ENCODE measurements at places on chromosomes 4 and X.

- DNase-seq: no peak
Measured at GRCh38 chr4:89100853-89101252, 10.5 kb upstream of the TIGD2 start.

DNA sequence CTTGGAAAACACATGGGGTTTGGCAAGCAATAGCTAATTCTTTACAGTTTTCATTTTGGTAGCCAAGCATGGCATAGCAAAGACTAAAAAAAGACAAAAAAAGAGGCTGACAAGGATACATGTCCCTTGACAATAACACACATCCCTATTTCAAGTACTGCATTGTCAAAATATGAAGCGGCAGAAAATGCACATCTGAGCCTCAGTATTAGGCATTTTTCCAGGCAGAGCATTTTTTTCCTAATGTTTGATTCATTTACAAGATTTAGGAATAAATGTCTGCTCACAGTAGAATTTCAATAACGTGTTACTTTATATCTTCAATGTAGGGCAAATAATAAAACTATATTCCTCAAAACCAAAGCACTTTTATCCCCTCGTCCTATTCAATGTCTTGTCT is 216.3 kb upstream of the PCDH18 start:
- DNase-seq: no peak

DNA sequence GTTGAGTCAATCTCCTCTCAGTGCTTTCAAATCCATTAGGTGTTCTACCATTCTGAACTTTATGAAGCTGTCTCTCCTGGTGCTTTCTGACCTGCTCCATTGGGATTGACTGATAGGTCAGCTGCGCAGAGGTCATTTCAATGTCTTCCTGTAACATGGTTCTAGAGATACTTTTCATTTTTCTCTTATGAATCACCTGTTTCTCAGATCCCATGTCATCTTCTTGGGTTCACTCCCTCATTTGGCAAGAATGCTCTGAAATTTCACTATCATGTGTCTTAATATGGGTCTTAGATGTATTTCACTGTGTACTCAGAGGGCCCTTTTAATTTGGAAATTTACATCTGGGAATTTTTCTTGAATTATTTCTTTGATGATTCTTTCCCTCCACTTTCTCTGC is 13.8 kb upstream of the PGM2 start:
- no peak for DNase-seq

- no peak for DNase-seq
Measured at GRCh38 chr4:116342143-116342542, 743.2 kb downstream of the TRAM1L1 start.

- no peak for DNase-seq
Measured at GRCh38 chr4:53601251-53601764, 10.0 kb upstream of the LNX1 start.

DNA sequence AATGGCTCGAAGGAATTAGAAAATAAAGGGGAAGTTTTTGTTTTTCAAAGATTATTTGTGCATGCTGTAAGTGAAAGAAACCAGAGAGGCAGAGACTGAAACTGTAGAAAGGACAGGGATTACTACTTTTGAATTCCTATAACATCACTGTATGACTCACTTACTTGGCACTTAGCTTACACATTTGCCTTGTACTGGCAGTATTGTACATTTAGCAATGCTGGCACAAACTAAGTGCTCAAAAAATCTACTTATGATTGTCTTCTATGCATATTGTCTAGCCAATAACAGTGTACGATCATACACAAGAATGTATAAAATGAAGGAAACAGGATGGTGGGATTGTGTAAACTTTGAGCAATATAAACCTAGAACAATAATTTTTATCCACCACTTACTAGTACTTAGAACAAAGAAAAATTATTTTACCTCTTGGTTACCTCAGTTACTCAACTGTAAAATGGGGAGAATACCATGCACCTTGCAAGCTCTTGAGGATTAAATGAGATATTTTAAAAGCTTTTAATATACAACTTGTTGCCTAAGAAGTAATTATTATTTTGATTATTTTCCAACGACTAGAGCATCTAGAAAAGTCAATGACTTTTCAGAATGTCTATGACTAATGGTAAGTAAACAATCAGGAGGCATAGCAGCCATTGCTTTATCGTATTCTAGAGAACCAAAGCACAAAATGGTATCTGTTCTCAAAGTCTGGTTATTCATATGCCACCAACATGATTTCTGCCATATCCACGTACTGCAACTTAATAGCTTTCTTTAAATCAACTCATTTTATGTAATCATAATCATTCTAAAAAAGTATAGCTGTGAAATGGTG is 4.7 kb downstream of the FAM120C start:
- no peak for DNase-seq

DNA sequence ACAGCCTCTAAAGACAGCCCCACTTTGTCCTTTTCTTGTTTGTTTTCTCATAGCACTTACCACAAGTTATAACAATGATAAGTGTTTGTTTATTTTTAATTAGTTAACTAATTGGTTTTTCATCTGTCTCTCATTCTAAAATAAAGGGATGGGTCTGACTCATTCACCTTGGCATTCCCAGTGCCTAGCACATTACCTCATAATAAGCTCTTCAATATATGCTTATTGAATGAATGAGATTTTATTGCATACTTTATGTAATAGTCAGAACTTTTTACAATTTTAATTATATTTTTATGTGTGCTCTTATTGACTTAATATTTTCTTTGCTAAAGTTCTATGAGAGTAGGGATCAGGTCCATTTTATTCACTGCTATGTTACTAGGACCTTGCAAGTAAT is 22.8 kb upstream of the PRKG2 start:
- DNase-seq: no peak

DNA sequence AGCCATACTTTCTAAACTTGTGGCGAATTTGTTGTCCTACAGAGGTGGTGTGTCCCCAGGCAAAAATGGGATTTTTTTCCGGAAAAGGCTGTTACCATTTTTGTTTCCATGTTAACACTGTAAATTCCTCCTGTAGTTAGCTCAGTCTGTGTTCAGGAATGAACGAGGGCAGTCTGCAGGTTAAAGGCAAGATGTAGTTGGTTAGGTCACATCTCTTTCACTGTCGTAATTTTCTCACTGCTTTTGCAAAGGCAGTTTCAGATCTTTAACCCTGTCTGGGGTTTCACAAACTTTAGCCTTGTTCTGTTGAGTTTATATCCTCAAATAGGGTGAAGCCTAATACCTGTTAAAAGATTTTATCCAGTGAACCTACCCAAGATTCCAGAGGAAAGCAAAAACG is 50.5 kb upstream of the PUDP start:
- no peak for DNase-seq

DNA sequence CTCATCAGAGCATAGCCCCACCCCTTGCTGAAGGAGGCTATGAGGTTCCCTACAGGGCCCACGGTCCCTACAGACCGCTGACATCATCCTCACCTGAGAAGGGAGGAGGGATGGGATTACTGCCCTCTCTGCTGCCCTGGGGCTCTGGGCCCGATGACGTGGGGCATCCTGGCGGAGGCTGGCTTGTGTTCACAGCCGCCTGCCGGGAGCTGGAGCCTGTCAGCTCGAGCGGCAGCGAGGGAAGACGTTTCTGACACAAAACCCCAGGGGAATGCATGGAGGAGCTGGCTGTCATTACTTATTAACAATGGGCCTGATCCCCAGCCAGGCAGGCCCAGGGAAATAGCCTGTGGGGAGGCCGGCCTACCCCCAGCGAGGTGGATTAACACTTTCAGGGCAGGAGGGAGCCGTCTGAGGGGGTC is 106.6 kb upstream of the ATP6AP2 start:
- peak; percentile 20 for DNase-seq

DNA sequence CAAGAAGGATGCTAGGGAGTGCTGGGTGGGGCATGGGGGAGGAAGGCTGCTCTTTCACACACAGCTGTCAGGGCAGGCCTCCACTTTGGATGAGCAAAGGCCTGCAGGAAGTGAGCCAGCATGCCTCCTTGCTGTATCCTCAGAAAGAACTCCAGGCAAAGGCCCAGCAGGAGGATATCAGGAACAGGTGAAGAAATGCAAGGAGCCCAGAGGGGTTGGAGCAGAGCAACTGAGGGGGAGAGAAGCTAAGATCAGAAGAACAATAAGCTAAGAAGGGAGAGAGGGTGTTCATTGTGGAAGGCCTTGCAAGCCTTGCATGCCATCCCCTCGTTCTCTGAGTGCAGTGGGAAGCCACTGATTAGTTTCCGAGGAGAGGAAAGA is 115.1 kb downstream of the CAMK2D start:
- DNase-seq: no peak

GRCh38 chr4:150371869-150372268 is 210.1 kb upstream of the MAB21L2 start:
- DNase-seq: no peak

DNA sequence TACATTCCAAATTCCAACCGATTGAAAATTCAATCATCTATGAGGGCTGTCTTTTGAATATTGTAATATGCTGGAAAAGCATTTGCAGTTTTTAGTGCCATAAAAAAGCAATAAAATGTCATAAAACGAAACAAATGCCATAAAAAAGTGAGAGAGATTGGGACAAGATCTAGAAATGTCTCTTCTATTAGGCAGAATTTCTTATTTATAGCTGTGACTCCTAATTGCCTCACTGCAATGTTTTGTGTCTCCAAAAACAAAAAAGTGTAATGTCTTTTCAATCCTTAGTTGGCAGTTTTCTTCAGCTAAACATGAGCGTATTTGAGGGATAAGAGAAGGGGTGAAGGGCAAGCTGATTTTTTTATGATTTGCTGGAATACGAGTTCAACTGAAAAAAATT is 153.9 kb downstream of the NAF1 start:
- DNase-seq: no peak

DNA sequence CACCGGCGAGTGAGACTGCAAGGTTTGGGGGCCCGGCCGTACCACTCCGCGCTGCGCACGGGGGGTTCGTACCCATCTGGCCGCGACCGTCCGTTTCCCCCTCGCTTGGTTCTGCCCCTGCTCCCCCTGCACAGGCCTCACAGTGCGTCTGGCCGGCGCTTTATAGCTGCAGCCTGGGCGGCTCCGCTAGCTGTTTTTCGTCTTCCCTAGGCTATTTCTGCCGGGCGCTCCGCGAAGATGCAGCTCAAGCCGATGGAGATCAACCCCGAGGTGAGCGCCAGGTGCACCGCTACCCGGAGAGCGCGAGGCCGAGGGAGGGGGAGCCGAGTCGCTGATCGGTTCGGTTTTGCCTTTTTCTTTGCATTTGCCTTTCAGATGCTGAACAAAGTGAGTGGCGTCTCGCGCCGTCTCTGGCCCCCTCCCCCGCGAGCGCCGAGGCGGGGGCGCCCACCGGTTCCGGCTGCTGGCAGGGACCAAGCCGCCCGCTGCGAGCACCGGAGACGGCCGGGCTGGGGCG is at the start of gene UCHL1:
Gene UCHL1 (plus strand): TSS at position 189 of the 517 bp plus-strand sequence. CDS start 49 bp downstream, at position 238.
- peak; percentile 22 for DNase-seq

- DNase-seq: no peak
Measured at GRCh38 chrX:101163166-101163565, 56.4 kb upstream of the DRP2 start.

- DNase-seq: no peak
Measured at GRCh38 chrX:44282753-44283152, 60.7 kb downstream of the EFHC2 start.

DNA sequence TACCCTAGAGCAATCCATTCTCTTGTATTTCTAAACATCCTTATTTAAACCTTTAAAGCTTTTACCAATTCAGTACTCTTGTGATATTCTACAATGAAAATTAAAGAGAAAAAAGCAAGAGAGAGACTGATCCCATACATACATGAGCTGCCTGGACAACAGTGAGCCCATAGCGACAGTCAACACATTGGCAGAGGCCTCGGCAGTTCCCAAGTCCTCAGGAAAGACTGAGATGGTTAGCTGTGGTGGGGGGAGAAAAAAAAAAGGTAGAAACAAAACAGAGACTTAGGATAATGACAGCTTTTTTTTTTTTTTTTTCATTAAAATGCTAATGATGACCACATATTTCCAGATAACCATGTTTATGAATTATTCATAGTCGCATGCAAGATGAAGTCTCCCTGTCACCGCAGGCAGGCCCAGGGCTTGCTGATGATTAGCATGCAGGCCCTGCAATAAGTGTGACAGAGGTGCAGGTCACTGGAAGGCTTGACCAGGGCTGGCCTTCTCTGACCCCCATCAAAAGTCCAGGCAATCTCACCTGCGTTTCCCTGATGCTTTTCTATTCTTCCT is 148.8 kb downstream of the APBB2 start:
- no peak for DNase-seq

- DNase-seq: no peak
Measured at GRCh38 chr4:80007745-80008149, 65.3 kb downstream of the ANTXR2 start.

- DNase-seq: no peak
Measured at GRCh38 chr4:100843910-100844309, 326.1 kb upstream of the EMCN start.

DNA sequence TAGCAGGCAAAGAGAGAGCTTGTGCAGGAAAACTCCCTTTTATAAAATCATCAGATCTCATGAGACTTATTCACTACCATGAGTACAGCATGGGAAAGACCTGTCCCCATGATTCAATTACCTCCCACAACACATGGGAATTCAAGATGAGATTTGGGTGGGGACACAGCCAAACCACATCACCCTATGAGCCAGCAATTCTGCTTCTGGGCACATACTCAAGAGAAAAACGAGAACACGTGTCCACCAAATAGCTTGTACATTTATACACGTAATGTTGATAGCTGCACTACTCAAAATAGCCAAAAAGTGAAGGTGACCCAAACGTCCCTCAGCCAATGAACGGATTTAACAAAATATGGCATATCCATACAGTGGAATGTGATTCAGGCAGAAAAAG is 94.5 kb upstream of the DHRSX start:
- DNase-seq: no peak

GRCh38 chr4:70801265-70801809 is 38.4 kb downstream of the GRSF1 start:
- DNase-seq: no peak

DNA sequence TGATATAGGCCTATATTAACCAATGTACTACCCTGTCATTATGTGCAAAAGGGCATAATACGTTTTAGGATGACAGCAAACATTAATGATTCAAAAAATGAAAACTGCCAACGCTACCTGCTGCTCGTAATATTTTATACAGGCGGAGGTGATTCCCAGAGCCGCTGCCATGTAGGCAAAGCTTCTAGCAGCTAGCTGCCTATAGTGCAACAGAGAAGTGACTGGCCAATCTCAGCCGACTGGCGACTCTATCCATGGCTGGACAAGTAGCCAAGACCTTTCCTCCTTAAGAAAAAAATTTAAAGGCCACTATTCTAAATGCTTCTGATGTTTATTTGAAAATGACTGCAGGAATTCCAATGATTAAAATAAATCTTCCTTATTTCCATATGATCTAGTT is 1.9 kb downstream of the PPARGC1A start:
- DNase-seq: no peak

DNA sequence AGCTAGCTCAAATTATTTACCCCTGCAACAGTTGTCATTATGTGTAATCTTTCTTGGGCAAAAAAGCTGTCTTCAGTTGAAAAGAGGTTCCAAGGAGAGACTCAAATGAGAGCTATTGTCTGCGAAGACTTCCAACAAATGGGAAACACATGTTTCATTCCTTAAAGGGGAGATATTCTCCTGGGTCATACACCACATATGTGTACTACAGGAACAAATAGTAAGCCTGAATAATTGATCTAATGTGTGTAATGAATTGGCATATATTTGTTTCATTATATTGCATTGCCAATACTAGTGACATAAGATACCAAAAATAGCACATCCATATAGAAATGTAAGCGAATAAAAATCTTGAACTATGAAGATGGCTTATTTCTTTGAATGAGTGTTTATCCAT is 950.9 kb upstream of the NDST4 start:
- DNase-seq: no peak

- DNase-seq: no peak
Measured at GRCh38 chrX:38798956-38799355, 2.3 kb upstream of the MID1IP1 start.

GRCh38 chr4:94412658-94413038 is 39.1 kb upstream of the PDLIM5 start:
- DNase-seq: peak; percentile 34
